ENCODE measurements at places on chromosomes 3 and 15.

DNA sequence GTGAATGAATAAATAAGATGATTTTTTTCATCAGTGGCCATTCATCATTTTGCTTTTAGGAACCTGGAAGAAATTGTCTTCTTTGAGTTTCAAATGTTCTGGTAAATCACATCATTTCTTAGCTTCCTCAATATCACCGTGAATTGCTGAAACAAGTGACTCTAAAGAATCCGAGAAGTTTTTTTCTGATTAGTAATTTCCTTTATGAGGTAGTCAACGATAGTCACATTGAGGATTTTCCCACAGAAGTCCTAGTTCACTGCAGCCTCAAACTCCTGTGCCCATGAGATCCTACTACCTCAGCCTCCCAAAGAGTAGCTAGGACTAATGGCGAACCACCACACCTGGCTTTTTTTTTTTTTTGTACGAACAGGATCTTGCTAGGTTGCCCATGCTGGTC lies 3.6 kb upstream of the TMPRSS7 start:
- no peak for DNase-seq

- no peak for DNase-seq
These were observed 187.8 kb downstream of the TLE3 start for GRCh38 chr15:69909719-69910444.

DNA sequence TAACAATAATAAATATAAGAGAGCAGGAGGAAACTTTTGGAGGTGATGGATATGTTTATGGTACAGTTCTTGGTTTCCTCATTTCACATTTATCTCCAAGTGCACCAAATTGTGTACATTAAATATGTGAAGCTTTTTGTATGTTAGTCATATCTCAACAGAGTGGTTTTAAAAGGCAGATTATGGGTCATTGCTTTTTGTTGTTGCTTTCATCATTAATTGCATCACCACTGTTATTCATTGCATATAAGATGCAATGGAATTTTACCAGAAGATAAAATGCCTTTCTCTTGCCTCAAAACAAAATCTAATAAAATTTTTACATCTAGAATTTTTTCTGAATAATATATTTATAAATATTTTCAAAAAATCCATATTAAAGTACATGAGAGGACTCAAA lies 1198.9 kb upstream of the GBE1 start:
- no peak for DNase-seq

DNA sequence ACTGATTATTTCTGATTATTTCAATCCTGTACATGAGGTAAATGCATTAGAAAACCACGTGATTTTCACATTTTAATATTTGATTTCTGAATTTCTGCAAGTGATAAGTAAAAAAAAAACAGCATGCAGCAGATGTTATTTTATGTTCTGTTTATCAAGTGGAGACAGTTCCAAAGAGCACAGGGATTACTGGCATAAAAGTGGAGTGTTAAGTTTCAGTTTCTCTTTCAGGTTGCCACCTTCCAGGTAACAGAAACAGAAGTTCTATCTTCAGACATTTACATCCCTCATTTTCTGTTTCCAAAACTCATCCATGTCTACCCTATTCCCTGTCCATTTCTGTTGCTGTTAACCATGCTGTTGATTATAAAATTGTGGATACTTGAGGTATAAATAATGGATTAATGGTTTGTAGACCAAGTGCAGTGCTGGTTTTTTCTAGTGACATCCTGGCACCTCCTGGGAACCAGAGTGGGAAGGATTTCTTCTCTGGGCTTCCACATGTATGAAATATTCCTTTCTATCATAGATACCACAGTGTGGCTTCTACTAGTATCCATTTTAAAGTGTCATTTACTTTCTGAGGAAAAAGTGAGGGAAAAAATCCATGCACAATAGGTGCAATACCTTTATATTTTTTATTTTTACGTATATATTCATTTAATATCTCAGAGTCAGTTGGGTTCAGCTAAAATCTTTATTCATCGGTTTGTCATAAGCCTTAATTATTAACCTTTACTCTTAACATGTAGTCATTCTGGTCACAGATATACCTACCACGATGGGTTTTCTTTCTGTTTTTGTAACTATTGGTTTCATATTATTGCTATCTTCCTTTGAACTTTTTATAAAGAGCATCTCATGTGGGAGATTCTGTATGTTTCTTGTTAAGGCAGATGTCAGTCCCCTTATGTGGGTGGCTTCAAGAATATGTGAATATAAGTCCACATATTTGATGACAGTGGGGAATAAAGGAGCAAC lies 1010.0 kb downstream of the SQOR start:
- DNase-seq: no peak

GRCh38 chr3:158712443-158712842 lies 19.8 kb downstream of the RARRES1 start:
- no peak for DNase-seq

- no peak for DNase-seq
These were observed 54.7 kb downstream of the CLDN11 start for GRCh38 chr3:170473358-170473757.

DNA sequence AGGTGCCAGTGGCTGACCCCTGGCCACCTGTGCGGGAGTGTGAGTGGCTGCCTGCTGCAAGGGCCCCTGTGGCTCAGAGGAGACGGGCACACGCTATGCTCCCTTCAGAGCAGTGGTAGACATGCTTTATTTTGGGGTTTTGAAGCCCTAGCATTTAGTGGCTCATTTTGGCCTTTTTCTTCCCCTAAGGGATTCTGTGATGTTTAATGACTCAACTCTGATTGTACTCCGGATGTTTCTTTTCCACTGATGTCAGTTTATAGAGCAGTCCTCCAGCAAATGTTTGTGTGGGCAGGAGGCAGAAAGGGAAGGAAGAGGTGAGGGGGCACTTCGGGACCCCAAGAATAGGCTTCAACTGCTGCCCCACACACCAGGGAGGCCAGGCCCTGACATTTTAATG lies 288.9 kb upstream of the C2CD4B start:
- no peak for DNase-seq

DNA sequence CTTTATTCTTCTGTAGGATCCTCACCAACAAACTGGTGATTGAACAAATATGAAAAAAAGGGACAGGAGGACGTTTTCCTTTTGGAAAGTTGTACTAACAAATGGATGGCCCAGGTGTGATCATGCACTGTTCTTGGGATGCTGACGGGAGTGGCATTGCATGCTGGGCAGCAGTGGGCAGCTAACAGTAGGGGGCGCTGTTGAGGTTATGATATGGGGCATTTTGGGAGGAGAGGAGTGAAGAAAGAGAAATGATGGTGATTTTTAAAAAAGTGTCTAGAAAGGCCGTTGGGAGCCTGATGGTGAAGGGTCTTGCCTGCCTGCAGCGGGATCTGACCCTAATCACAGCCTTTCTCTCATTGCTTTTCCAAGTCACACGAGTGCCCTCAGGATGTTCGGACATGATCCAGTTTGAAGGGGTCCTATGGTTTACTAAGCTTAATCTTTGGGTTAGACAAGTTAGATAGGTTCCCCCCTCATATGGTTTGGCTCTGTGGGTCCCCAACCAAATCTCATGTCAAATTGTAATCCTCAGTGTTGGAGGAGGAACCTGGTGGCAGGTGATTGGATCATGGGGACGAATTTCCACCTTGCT lies 46.2 kb upstream of the PRTG start:
- peak; percentile 74 for DNase-seq

- DNase-seq: no peak
These were observed 10.3 kb downstream of the GK5 start for GRCh38 chr3:142215106-142215505.

All from stimulated activated naive CD8-positive, alpha-beta T cell treated with anti-CD3 and anti-CD28 coated beads, Interleukin-15, Interleukin-2, amounts not matched to agents 100 U/mL and 50 U/mL, for 24 hours (primary cell).